ENCODE measurements at places on chromosomes 11 and 22.

DNA sequence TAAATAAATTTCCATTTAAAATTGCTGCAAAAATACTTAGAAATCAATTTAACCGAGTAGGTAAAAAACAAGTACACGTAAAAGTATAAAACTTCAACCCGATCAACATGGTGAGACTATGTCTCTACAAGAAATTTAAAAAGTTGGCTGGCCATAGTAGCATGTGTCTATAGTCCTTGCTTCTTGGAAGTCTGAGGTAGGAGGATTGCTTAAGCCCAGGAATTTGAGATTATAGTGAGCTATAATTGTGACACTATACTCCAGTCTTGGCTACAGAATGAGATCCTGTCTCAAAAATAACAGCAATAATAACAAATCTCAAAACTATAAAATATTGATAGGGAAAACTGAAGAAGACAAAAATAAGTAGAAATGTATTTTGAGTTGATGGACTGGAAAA lies 11.1 kb downstream of the CASP4 start:
- DNase-seq: no peak

DNA sequence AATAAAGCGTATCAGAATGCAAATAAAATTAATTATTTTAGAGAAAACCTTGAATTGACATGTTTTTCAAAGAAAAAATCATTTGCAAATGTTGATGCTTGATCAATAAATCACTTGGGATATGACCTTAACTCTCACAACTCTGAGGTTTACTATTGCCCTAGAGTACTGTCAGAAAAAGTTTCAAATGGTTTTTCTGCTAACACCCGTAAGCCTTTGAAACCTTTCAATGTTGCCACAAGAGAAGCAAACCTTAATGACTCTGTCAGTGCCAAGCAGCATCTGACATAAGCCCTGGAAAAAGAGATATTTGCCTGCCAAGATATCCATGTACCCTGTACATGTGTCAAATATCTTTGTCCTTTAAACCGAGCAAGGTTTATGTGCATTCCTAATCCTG lies 384.3 kb upstream of the ARHGAP42 start:
- no peak for DNase-seq

- no peak for DNase-seq
Measured at GRCh38 chr11:16933756-16934603, 80.2 kb downstream of the PLEKHA7 start.

DNA sequence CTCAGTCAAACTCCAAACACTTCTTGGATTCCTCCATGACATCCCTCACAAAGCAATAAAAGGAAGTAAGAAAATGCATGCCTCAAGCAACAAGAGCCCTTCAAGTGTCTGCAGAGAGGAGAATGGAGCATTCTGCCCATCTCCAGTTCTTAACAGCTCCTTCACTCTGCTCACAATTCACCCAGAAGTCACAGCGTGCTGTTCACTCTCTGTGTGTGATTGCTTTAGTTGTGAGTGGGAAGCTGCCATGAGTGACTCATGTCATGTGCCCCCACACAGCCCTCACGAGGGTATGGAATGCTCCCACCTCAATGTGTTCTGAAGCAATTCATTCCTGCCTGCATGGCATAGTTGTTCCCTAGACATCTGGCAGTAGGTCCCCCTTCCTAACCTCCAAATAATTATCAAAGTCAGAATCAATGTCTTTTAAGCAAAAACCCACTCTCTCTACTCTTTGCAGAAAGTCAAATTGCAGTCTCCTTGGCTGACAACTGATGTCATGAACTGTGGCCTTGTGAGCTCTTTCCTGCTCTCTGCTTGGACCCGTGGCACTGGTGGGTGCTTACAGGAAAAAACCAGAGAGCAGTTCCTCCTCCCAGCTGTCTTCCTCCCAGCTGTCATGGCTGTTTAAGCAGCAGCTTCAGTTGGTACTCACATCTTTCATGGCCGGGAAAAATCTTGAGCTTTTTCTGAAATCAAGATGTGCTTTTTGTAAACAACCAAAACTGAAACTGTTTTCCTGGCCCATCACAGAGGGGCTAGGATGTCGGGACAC lies 112.1 kb upstream of the SPON1 start:
- DNase-seq: no peak

- no peak for DNase-seq
Measured at GRCh38 chr11:111542606-111543275, 2.2 kb downstream of the LAYN start.

- DNase-seq: no peak
Measured at GRCh38 chr11:121961321-121961801, 154.7 kb downstream of the BLID start.

DNA sequence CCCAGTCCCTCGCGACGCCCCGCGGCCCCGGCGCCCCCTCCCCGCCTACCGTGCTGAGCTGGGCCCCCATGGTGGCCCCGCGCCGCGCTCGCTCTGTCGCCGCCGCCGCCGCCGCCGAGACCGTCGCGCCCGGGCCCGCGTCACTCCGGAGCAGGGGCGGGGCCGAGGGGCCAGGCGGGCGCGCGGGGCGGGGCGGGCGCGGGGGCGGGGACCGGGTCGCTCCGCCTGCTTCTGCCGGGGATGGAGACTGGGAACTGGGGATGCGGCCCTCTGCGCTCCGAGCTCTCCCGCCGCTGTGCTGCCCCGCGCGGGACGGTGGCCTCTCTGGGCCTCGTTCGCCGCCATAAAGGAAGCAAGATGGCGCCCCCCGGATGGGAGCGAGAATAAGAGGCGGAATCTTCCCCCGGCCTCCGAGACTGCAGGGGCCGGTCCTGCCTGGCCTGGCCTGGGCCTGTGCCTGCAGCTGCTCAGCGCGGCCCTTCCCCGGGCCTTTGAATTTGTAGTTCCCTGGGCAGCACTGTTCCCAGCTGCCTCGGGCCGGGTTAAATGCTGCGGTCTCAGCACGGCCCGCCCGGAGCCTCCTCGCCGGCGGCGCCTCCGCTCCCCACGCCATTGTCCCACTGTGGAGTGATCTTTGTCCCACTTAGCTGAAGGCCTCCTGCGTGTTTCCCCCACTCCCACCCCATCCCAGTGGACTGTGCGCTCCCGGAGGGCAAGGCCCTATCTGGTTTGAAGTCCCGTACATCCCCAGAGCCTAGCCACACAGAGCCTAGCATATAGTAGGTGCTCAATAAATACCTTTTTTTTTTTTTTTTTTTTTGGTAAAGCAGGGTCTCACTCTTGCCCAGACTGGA lies at the start of gene CYB5R3:
CYB5R3 (minus strand) TSS at position 147 of the 854 bp plus-strand sequence; CDS start at position 70, 77 bp downstream.
- DNase-seq: no peak

DNA sequence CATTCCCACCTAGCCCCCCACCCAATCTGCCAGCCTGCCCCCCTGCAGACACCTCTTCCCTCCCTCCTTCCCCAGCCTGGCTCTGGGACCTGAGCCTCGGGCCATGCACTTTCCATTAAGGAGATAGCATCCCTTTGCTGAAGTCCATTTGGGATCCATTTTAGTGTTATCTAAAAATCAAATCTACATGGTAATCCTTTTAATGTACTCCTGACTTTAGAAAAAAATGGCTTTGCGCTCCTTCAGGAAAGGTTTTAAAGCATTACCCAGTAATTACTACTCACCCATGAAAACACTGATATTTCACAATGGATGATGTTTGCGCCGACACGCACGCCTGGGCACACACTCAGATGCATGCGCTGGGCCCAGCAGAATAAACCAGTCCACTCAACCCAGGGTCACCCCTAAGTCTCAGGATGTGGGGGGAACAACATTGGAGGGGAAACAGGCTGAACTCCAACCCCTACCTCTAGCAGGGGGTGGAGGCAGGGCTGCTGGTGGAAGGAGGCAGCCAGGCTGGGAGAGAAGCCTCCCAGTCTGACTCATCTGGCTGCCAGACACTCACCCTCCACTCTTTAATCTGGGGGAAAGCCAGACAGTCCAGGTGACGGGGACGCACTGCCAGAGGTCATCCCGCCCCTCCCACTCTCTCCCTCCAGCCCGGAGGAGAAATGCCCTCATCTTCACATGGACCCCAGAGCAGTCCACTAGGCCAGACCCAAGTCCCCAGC lies 29.8 kb downstream of the LMO1 start:
- no peak for DNase-seq

- peak; percentile 25 for DNase-seq
Measured at GRCh38 chr22:30314915-30315314, 11.8 kb downstream of the TBC1D10A start.

- peak; percentile 63 for DNase-seq
Measured at GRCh38 chr11:797296-798092, 587 bp downstream of the SLC25A22 start.

DNA sequence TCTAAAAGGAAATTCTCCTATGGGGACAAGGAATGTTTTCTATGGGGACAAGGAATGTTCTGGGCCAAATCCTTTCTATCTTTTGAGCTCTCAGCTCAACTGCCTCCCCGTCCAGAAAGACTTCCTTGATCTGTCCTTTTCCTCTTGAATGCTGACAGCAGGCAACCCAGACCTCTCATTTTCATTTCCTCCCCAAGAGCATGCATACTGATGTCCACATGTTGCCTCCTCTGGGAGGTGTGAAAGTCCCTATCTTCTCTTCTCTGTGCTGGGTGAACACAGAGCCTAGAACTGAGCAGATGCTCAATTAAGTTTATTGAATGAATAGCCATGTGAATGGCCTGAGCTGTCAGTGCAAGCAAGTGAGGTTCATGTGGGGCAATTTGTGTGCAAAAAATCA lies 331.9 kb upstream of the NARS2 start:
- DNase-seq: no peak

DNA sequence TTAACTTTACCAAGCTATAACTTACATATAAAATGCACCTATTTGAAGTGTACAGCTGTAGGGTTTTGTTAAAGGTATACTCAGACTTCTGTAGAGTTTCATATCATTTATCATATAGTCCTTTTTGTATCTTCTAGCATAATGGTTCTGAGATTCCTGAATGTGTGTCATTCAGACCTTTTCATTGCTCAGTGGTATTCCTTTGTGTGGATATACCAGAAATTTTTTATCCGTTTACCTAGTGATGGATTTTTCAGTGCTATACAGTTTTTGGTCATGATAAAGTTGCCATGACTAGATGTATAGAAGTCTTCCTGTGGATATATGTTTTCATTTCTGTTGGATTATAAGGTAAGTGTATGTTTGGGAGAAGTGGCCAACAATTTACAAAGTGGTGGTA lies 6.3 kb upstream of the PITPNB start:
- DNase-seq: no peak

- no peak for DNase-seq
Measured at GRCh38 chr11:102733232-102733875, 8.6 kb upstream of the MMP8 start.

GRCh38 chr11:46391578-46392420 lies at the start of gene CHRM4:
TSS of gene CHRM4 (minus strand) at chr11:46391776. CDS start at chr11:46386557, 5,219 bp downstream.
- DNase-seq: no peak

Data from activated CD8-positive, alpha-beta memory T cell treated with anti-CD3 and anti-CD28 coated beads for 1 hour (primary cell).